ENCODE measurements at places on chromosomes 13 and 19.
A peak's percentile ranks its signal among the peaks of the same experiment; 100 is the strongest.

GRCh38 chr13:41203810-41204209 lies 9.4 kb upstream of the KBTBD7 start:
- DNase-seq, result no peak

DNA sequence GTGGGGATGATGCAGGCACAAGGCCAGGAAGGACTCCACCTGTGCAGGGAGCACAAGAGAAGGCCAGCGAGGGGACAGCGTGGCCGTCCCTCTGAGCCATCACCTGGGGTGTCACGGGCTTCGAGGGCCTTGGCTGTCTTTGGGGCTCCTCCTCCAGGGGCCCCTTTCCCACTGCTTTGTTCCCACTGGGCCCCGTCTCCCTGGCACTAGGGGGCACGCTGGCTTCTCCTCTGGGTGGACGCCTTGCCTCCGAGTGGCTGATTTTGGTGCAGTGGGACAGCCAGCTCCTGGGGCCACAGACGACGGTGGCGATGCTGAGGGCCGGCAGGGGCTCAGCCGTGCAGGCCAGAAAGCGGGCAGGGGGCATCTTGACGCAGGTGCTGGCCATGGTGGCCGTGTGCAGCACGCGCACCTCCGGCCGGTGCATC lies 43.2 kb upstream of the GRTP1 start:
- DNase-seq, result no peak

- DNase-seq, result no peak
Observed at GRCh38 chr13:31427151-31428100, 227.7 kb downstream of the B3GLCT start.

- DNase-seq, result no peak
Observed at GRCh38 chr13:39273953-39274738, 235.9 kb downstream of the NHLRC3 start.

GRCh38 chr19:52936151-52936953 lies 13.1 kb upstream of the ZNF888 start:
- DNase-seq, result no peak

DNA sequence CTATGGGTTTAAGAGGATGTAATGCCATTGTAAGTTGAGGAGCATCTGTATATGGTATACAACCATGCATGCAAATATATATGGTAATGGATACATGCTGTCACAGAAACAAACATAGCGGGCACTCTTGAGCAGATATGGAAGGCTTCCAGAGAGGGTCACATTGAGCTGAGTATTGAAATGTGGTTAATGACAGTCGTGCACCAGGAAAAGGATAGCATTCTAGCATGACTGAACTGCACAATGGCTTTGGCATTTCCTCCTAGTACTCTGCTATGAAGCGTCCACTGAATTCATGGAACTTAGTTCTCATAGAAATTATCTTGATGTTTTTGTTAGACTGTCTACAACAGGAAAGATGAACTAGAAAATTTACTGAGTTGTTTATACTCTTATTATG lies 25.2 kb downstream of the DGKH start:
- DNase-seq, result no peak

DNA sequence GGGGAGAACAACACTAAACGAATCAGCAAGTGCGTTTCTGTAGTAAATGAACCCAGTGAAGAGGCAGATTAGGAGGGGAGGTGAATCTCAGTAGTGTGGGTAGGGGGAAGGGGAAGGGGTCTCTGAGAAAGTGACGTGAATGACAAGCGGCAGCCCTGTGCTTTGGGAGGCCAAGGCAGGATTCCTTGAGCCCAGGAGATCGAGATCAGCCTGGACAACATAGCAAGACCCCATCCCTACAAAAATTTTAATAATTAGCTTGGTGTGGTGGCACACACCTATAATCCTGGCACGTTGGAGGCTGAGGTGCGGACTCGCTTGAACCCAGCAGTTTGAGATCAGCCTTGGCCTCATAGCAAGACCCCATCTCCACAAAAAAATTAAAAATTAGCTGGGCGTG lies 8.1 kb downstream of the PLK5 start:
- no peak for DNase-seq

GRCh38 chr13:46334035-46334822 lies 52.8 kb downstream of the RUBCNL start:
- no peak for DNase-seq

- DNase-seq, result no peak
Observed at GRCh38 chr19:1935484-1936208, 5.3 kb upstream of the CSNK1G2 start.

DNA sequence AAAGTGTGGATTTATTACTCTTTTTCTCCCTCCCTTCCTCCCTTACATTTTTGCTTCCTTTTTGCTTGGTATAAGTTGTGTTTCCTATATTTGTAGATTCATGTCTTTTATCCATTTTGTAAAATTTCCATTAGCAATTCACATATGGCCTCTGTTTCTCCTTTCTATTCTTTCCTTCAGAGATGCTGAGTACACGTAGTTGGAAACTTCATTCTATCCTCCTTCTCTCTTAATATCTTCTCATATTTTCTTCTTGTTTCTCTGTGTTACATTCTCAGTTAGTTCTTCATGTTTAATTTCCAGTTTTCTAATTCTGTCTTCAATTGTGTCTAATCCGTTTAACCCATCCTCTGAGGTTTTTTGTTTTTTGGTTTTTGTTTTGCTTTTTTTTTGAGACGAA lies 188.9 kb downstream of the ZIC5 start:
- DNase-seq, result no peak

DNA sequence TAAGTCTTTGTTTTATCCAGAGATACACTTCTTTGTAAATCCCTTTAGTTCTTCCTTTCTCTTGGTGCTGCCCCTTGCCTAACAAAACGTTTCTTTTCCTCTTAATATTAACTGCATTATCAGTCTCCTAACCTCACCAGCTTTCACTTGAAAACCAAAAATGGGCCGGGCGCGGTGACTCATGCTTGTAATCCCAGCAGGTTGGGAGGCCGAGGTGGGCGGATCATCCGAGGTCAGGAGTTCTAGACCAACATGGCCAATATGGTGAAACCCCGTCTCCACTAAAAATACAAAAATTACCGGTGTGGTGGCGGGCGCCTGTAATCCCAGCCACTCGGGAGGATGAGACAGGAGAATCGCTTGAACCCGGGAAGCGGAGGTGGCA lies 329.8 kb upstream of the MIR17HG start:
- DNase-seq, result no peak

DNA sequence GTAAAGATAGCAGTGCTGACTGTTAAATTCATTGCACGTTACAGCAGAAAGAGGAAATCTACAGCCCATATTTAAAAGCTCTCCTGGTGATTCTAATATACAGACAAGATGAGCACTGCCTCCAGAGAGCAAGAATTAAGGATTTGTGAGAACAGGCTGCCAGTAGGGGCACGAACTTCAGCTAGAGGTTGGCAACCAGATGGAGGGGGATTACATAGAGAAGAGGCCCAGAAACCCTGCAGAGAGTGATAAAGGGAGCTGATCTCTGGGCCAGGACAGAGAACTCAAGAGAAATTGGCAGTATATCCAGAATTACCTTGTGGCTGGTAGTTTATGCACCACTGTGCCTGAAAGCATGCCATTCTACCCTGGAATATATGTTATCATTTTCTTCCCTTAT lies 144.8 kb downstream of the UFM1 start:
- DNase-seq, result no peak

- DNase-seq, result no peak
Observed at GRCh38 chr13:78997902-78998629, 339.1 kb upstream of the OBI1 start.

- no peak for DNase-seq
Observed at GRCh38 chr13:97120346-97120745, 101.8 kb upstream of the MBNL2 start.

DNA sequence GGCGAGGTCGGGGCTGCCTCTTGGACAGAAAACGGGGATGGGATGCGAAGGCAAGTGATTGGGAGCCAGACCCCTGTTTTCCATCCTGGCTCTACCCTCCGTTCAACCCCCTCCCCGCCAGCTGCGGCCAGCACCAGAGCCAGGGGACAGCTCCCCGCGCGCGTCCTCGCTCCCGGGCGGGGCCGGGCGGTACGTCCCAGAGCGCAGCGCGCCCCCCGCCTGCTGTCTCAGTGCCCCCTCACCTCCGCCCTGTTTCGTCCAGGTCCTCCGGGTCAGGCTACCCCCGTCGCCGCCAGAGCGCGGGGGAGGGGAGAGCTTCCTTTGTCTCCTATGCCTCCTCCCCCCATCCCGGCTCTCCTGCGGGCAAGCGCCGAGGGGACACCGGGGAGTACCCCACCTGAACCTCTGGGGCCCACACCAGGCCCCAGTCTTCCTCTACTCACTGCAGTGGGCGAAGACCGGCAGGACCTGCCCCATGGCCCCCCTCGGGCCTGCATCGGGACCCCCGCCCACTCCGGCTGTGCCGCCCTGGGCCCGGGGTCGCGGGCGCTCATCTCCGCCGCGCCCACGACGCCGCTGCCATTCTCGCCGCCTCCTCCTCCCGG lies 396 bp downstream of the RTN2 start:
- DNase-seq, result no peak

DNA sequence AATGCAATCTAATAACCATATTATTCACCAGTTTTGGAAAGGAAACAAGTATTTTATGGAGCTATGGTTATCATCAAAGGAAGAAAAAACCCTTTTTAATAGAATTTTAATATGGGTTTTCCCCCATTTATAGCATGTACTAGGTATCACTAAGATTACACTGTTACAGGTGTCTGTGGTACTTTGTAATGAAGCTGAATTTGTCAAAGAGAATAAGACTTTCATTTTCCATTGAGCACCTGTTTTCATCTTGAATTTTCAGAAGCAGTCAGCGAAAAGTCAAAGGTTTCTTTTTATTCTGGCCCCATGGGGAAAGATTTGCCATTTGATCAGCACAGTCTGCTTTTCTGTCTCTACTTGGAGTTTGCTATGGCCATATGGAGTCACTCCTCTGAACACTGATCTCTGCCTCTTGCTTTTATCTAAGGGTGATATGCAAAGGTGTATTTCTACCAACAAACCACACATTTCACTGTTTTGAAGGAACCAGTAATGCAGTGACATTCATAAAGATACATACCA lies 590.0 kb downstream of the DCT start:
- no peak for DNase-seq

DNA sequence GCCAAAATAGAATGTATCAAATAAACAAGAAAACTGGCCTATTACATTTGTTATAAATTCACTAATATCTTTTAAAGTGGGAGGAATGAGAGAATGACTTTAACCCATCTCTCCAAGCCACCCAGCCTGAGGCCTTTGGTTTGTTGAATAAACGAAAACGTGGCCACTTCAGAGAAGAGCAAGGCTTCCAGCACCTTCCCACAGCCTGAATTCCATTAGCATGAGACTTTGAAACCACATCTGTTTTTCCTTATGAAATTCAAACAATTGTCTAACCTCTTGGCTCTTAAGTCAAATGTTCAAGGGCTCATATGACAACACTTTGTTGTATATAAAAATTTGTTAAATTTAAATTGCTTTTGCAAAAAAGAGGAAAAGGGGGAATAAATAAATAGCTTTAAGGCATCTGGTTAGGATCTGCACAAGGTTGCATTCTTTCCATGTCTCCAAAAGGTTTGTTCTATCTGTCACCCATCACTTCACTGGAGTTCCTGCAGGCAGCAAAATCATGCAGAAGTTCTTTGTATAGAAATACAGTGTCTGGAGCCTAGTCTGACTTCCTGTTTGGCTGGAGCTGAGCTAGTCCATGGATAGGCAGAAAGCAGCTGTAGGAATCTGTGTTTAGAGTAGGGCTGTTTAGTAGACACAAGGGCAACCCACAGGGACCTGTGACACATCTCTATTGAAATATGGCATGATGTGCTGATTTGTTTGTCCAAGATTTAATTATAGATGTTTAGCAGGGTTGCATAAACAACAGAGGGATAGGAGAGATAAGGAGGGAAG lies 502.3 kb downstream of the KCTD12 start:
- DNase-seq, result peak; percentile 72

Data from GM04504 (cell line).